NCI-H2081 (cell line): ENCODE measurements at places on chromosomes 5 and 9.

- DNase-seq = no peak
Observed at GRCh38 chr5:98349251-98349989, 424.0 kb upstream of the RGMB start.

DNA sequence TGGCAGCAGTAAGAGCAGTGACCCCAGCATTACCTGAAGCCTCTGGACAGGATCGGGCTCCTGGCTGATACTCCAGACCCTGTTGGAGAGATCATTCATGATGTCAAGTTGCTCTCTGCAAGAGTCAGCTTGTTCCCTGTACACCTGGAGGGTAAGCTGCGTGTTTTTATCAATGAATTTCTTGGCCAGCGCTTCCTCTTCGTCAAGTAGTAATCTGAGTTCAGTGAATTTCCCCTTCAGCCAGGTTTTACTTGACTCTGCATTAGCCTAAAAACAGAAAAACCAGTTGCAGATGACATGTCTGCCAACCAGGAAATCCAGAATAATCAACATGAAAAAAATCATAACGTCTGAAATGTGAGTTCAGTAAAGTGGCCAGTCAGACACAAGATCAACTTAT is 19.1 kb downstream of the TRIM14 start:
- DNase-seq = no peak

GRCh38 chr5:157290156-157290980 is 24.4 kb downstream of the CYFIP2 start:
- no peak for DNase-seq

- DNase-seq = no peak
Observed at GRCh38 chr5:124397317-124397716, 349.1 kb downstream of the ZNF608 start.

DNA sequence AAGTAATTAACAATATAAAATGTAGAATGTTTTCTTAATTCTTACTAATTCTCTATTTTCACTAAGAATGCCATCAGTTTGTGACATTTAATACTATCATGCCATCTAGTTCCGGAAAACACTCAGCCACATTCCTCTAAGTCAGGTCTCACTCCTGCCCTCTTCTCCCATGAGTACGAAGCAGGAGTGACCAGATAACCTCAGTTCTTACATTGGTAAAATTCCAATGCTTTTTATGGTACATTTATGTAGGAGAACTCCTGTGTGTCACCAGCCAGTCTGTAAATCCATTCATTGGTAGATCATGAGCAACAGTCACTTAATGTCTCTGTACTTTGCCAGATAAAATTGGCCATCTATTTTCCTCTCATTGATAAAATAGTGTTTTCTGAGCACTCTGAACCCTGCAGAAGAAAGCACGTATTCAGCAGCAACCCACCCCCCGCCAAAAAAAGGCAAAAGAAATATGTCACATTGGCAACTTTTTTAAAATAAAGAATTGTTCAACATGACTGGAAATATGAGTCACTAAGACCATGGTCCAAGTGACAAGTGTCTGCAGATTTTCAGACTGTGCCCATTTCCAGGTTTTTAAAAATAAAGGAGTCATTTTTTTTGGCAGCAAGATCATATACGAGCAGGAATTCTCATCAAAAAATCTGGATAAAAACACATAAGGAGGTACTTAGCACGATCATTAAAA is 11.8 kb downstream of the GLIS3 start:
- DNase-seq = no peak

- DNase-seq = no peak
Observed at GRCh38 chr5:116492776-116493175, 81.8 kb downstream of the SEMA6A start.

DNA sequence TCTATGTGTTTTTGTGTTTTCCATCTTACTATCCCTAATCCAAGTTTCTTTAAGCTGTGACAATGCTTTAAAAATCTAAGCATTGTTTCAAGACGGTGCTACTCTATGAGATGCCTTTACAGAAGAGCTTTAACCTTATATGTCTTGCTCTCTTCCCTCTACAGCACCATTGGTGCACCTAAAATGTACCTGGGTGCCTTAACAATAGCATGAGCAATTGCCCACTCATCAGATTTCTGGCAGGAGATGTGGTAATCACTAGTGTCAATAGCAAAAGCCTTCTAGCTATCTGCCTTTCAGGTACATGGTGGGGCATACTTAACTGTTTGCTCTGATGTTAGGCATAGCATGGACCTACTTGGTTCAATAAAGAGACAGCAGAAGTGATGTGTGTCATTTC is 222.3 kb upstream of the KIF2A start:
- no peak for DNase-seq

GRCh38 chr5:179262126-179262920 is 82.9 kb downstream of the ADAMTS2 start:
- DNase-seq = no peak

DNA sequence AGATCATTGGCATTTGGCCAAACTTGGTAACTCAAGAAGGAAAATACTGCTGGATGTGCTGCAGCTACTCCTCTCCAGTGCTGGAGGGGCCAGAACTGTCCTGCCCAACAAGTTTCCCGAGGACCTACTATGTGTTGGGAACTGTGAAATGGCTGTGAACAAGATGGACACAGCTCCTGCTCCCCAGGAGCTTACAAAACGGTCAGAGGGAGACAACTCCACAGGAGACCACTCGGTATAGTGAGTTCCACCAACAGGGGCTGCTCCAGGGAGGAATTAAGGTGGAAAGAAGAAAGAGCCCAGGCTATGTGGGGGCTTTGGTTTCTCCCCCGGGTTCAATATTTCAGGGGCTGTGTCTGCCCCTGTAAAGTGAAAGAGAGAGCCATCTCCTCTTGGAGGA is 78.8 kb downstream of the GNA14 start:
- DNase-seq = no peak

DNA sequence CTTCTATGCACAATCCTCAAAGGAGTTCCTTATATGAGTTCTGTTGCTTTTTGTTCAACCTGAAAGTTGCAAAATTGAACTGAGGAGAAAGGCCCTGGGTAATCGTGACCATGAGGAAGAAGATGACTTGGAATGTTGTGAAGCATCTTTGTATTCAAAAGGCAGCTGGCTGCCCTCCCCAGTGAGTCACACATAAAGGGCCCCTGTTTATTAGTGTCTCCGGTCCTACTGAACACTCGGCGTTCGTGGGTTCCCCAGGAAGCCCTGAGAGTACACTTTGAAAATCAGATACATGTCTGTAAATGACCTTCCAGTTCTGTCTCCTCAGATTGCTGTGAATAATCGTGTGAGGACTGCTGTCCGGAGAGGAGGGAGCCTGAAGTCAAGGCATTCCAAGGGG is 73.6 kb downstream of the C9orf153 start:
- no peak for DNase-seq

DNA sequence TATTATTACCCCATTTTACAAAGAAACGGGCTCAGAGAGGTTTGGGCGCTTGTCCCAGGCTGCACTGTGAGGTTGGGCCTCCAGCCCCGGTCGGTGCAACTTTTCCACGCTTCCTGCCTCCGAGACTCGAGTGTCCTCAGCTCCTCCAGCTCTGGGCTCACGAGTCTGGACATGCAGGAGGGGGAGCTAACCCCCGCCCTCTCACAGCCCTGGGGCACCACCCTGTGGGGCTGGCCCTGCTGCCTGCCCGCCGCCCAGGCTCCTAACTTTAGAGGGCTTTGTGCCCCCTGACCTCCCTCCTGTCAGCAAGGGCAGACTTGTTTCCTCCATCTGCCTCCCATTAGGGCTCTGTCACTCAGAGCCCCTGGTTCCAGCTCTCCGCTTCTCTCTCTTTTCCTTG is 4.3 kb upstream of the ASB6 start:
- DNase-seq = no peak

- no peak for DNase-seq
Observed at GRCh38 chr9:124733964-124734740, 37.0 kb downstream of the NR6A1 start.

GRCh38 chr5:138274189-138274853 is at the start of gene GFRA3:
GFRA3 (minus strand) TSS chr5:138274621; CDS start chr5:138274424, 197 bp downstream.
- no peak for DNase-seq

- no peak for DNase-seq
Observed at GRCh38 chr5:92769978-92770377, 811.0 kb downstream of the NR2F1-AS1 start.

DNA sequence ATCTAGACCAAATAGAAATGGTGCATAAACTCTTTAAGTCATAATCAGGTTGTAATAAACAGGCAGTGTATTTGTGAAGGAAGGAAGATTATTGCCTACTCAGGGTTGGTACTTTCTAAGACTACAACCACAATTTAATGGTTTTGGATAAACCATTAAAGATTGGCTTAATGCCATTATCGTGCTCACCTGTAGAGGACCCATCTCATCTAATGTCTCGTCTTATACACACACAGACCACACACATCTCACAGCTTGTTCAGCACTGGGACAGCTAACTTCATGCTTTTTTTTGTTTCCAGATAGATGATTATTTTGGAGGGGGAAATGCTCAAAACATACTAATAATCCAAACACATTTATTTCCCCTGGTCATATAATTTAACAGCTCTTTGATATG is 175.7 kb upstream of the SLC12A2 start:
- DNase-seq = no peak

DNA sequence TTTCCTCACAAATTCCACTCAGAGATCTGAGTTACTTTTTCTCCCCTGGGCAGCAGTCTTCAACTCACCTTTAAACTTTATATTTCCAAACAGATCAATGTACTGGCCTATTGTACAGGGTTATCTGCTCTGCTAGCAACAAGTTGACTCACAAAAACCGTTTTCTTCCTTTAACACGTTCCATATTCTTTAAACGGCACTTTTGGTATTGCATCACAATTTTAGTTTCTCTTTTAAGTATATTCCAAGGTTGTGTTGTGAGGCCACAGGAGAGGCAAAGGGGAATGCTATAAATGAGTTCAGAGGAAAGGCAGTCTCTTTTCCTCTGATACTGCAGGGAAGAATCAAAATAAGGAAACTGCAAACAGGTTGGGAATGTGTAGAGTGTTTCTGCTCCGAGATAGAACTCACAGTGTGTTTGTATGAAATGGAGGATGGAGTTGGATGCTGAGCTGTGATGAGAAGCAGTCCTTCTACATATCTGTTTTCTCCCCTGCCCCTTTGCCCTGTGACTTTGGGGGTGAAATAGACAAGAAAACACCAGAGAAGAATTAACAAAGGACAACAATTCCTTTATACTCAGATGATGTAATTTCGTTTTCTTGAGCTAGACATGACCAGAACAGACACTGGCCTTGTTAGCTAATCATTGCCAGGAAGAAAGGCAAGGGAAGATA is 9.9 kb upstream of the ALDOB start:
- DNase-seq = no peak

GRCh38 chr9:119793218-119793617 is 424.0 kb upstream of the BRINP1 start:
- DNase-seq = no peak

GRCh38 chr9:113609562-113610318 is 146.2 kb downstream of the RGS3 start:
- no peak for DNase-seq

DNA sequence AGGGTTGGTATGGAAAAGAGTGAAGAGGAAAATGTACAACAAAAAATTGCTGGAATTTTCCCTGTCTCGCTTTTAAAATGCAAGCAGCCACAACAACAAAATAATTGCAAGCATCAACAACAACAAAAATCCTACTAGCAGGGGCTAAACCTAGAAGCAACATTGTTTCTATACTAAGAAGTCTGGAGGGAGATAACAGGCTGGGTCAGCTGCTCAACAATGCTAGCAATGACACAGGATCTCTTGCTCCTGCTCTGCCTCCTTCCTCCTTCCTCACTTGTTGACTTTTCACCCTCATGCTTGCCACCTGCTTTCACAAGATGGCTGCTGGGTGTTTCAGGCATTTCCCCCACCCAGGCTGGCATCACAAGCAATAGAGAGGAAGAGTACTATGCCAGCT is 7.6 kb upstream of the AOPEP start:
- DNase-seq = no peak

DNA sequence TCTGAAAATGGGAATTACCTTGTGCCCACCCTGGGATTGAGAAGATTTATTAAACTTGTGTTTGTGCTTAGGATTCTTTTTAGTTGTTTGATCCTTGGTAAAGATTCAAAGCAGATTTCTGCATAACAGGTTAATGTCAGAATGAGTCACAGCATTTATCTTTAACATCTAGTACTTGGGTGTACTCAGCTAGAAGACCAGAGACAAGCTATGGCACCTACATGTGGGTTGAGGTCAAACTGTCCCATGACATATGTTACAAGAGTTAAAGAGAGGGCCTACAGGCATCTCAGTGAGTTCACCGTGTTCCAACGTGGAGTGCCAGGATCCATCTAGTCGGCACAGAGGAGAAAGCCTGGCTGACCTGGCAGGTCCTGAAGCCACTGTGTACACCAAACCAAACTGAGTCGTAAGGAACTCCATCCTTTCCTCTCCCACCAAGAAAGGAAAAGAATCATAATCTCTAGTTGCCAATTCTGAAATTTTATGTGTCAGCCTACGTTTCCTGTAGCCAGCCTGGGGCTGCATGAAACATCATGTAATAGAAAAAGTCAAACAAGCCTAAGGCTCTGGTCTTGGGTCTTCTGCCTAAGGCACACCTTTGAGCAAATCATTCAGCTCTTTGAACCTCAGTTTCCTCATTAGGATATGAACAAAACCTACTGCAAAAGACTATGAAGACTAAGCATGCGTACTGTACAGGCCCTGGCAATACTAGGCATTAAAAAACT is 73.7 kb downstream of the RCL1 start:
- no peak for DNase-seq

DNA sequence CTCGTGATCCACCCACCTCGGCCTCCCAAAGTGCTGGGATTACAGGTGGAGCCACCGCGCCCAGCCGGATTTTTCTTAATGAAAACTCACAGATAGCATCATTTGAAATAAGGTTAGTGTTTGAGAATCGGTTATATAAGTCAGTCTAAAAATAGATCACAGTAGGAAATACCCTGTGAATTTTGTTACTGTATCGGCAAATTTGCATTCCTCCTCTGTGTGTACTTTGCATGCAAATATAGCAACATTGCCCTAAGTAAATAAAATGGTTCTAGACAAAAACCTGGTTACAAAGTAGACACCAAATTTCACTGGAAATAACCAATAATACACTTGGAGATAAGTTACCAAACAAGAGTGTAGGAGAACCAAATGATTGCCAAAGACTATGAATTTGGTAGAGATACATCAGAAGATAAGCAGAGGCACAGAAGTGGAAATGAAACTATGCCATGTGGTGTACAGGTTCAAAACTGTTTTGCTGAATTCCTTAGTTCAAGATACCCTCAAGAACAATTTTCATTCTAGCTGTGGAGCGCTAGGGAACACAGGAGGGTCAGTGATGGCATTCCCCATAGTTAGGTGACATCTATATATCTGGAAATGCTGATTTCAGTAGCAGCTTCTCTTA is 58.1 kb downstream of the ICE1 start:
- DNase-seq = no peak
